ENCODE measurements at places on chromosomes 1 and 21.

DNA sequence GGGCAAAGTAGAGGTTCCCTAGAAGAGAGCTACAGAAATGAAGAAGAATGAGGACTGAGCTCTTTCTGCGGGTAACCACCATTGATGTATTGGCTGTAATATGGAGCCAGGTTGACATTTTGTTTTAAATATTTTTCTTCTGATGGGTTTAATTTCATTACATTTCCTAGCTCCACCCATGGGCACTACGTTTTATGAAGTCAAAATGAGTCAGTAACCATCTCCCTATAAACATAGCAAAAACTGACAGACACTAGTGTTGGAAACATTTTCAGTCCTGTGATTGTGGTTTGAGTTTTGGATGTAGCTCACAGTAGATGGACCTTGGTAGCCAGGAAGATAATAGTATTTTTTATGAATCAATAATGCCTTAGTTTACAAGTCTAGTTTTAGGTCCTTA, 470.4 kb upstream of the B3GALT2 start:
- no peak for DNase-seq

DNA sequence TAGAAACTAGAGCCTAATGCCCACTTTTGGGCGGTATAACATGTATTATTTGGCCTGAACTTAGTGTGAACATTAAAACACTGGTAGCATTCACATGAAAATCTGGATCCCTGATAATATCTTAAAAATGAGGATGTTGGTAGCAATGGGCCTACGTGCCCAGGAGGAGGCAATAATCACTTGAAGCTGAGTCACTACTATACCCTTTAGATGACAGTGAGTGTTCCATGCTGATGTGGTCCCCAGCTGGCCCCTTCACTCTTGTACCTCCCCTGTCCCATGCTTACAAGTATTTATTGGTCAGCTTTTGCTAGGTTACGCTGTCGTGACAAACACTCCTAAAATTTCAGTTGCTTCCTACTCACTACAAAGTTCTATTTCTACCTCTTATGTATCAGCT, 23.0 kb upstream of the POU2F1 start:
- DNase-seq, result no peak

- no peak for DNase-seq
These were observed 43.7 kb upstream of the KCNK1 start for GRCh38 chr1:233570216-233570615.

DNA sequence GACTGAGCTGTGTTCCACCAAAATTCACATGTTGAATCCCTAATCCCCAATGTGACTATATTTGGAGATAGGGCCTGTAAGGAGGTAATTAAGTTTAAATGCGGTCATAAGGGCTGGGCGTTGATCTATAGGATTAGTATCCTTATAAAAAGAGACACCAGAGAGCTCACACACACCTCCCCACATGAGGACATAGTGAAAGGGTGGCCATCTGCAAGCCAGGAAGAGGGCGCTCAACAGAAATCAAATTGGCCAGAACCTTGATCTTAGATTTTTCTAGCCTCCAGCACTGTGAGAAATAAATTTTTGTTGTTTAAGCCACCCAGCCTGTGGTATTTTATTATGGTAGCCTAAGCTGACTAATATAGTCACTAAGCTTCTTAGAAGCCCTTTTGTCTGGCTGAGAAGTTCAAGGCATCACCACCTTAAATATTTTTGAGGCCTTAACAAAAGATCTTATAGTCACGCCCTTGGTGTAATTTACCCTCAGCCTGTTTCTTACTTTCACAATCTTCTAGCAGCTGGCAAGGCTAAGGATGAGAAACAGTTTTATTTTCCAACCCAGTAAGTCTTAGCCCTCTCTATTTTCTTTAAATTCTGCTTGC, 28.8 kb downstream of the GORAB start:
- no peak for DNase-seq

- no peak for DNase-seq
These were observed 46.8 kb downstream of the USP24 start for GRCh38 chr1:55168353-55168752.
